ENCODE measurements at places on chromosomes 4 and X. TPM values are rescaled to one million over a fixed set of nuclear protein-coding genes. Genes with fewer than 3 reads are reported as not detected.

The IL21 gene
- total RNA-seq = not detected

DNA sequence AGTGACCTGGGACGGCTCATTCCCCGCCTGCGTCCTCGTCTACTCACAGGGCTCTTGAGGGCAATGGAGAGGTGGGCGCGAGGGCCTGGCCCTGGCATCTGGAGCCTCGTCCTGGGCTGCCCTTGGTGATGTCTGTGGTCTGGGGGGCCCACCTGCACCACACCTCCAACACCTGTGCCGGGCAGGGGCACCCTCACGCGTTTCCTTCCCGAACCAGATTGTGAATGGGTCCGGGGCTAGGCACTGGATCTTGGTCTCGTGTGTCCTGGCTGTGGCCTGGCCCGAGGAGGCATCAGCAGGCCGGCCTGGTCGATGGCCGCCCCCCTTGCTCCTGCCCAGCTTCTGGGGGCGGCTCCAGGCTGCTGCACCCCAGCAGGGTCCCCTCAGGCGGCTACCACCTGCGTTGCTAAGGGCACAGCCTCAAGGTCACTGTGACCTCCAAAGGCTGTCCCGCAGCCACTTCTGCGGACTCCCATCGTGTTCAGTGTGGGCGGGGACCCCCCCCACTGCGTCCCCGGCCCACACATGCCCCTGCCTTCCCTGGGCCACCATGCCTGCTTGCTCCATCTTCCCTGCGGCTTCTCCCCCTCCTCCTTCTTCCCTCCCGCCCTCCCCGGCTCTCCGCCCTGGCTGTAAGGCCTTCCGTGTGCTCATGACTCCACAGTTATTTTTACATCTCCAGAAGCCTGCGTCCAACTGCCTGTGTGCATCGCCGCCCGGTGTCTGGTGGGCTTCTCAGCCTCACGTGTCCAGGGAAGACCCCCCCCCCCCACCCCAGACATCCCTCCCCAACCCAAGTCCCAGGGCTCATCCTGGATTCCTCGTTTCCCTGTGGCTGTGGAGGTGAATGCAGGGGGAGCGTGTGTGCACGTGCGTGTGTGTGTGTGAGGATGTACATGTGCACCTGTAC is 3.8 kb downstream of the DOK7 start:
- H3K4me1 ChIP-seq = peaks cover 4% of the 10 kb centered on the region
- no peak for DNase-seq
- H3K27ac ChIP-seq = no peak overlapping the region

GRCh38 chrX:78619834-78620233 is 39.3 kb downstream of the RTL3 start:
- H3K4me1 ChIP-seq = no peaks in the 10 kb centered on the region
- no peaks in the 10 kb centered on the region for H3K36me3 ChIP-seq
- no peak for DNase-seq

GRCh38 chrX:146907391-146908240 is 93.1 kb upstream of the CXorf51A start:
- H3K27me3 ChIP-seq = no peaks in the 10 kb centered on the region
- H3K27ac ChIP-seq = no peak overlapping the region
- DNase-seq = no peak
- H3K4me3 ChIP-seq = no peak overlapping the region
- no peaks in the 10 kb centered on the region for H3K4me1 ChIP-seq

The TBC1D8B gene
- 3.9 TPM for total RNA-seq

The FGB gene
- total RNA-seq = not detected

DNA sequence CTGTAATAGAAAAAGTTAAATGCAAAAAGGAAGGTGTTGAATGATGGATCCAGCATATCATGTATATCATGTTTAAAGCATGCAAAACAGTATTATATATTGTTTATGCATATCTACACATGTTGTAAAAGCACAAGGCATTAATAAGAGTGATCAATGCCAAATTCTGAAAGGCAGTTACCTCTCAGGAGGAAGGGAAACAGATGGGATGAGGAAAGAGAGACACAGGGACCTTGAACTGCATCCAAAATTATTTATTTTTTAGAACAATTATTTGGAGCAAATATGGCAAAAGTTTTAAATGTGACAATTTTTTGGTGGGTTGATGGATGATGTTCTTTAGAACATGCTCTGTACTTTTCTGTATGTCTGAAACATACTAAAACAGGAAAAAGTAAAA is 193.4 kb downstream of the CLCN4 start:
- H3K4me3 ChIP-seq = no peak overlapping the region
- no peak overlapping the region for H3K27ac ChIP-seq
- no peaks in the 10 kb centered on the region for H3K4me1 ChIP-seq
- no peaks in the 10 kb centered on the region for H3K36me3 ChIP-seq
